Stimulated activated effector memory CD8-positive, alpha-beta T cell treated with anti-CD3 and anti-CD28 coated beads, Interleukin-12 subunit alpha, Interleukin-12 subunit beta, amount 100 ng/mL, for 72 hours (primary cell): ENCODE measurements at places on chromosomes 4 and X.

GRCh38 chr4:32219306-32220075 is 1499.3 kb downstream of the PCDH7 start:
- no peak for DNase-seq

GRCh38 chr4:180635281-180635680 is 1607.9 kb upstream of the TENM3 start:
- DNase-seq, result no peak

- DNase-seq, result no peak
Observed at GRCh38 chrX:39157796-39158195, 356.5 kb downstream of the MID1IP1 start.

- no peak for DNase-seq
Observed at GRCh38 chr4:55424791-55425190, 29.0 kb downstream of the TMEM165 start.

GRCh38 chr4:16384576-16384975 is 158.3 kb upstream of the TAPT1 start:
- DNase-seq, result no peak

DNA sequence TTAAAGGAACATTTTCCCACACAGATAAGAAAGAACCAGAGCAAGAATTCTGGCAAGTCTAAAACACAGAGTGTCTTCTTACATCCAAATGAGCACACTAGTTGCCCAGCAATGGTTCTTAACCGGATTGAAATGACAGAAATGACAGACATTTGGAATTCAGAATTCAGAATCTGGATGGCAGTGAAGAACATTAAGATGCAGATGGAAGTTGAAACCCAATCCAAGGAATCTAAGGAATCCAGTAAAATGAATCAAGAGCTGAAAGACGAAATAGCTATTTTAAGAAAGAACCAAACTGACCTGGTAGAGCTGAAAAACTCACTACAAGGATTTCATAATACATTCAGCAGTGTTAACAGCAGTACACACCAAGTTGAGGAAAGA is 21.5 kb downstream of the ANAPC10 start:
- no peak for DNase-seq

DNA sequence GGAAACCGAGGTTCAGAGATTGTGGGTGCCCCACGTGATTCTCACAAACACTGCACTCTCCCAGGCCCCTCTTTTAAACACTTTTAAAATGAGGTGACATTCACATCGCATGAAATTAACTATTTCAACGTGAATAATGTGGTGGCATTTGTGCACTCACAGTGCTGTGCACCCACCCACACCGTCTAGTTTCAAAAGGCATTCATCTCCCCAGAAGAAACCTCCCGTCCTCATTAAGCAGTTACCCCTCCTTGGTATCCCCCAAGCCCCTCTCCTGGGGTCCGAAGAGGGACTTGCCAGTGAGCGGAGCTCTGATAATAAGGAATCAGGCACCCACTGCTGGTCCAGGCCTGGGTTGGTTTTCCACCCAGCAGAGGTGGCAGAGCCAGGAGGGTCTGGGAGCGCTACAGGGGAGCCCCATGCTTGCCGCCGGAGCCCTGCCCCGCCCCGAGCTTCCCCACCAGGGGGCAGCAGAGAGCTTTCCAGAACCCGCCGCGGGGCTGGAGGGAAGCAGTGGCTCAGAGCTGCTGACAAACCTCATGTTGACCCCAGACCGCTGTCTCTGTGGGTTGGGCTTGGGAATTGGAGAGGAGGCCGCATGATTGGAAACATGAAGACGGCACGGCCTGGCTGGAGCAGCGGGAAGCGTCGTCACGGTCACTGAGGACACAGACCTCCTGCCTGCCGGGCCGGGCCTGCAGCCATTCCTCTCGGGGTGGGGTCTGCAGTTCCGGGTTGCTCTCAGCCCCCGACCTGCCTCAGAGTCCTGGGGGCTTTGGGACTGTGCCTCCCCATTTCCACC is 27.5 kb upstream of the HTRA3 start:
- peak; percentile 95 for DNase-seq

DNA sequence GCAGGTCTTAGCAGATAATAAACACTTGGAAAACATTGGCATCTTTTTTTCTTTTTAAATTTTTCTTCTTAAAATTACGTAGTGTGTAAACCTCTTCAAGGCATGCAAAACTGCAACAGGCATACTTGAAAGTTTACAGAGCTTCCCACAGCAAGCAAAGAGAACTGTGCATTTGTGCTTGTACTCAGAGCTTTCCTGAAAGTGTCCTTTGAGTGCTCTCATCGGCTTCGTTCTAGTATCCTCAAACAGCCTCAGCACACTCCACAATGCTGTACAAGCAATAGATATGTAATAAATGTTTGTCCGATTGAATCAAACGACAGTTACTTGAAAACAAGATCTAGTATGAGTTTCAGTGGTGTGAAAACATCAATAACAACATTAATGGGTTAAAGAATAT is 227.5 kb downstream of the PAPSS1 start:
- DNase-seq, result no peak

DNA sequence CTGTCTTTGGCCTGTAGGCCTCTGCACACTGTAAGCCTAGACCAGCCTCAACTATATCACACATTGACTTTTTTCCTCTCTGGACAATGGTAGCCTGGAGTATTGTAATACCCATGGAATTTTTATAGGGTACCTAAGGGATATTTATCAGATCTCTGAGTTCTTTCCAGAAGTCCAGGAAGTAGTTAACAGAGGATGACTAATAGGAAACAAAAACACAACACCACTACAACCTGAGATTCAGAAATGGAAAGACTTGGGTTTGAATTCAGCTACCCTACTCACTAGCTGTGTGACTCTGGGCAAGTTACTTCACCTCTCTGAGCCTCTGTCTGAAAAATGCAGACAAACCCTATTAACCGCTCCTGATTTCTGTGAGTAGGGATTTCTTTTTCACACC is 7.7 kb upstream of the STX18 start:
- no peak for DNase-seq

DNA sequence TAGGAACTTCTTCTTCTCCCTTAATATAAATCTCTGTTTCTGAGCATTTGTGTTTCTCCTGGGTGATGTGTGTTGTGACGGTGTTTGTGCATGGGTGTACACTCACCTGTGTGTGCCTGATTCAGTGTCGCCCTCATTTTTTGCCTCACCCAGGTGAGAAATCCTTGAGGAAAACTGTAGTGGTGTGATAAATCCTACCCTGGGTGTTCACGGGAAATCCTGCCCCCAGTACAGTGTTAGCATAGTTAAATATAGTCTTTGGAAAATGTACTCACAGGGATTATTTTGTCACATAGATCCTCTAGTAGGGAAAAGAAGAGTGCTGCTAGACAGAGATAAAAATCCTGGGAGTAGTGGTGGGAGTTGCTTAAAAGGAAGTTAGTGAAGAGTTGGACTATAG is 291.9 kb upstream of the PITX2 start:
- no peak for DNase-seq

DNA sequence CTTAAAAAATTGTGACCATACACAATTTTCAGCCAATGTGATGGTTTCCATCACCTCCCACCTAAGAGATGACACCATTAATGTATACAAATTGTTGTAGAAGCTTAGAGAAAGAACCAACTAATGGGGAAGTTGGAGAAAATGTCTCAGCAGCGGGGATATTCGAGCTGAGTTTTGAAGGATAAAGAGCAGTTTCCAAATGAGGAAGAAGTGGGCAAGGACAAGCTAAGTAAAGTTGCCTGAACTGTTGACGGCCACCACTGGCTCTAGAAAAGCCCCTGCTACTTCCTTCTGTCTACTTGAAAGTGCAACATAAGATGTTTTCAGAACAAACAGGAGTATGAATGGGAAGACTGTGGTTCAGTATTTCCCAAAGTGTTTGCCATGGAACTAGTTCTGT is 92.0 kb downstream of the CHRNA9 start:
- no peak for DNase-seq

DNA sequence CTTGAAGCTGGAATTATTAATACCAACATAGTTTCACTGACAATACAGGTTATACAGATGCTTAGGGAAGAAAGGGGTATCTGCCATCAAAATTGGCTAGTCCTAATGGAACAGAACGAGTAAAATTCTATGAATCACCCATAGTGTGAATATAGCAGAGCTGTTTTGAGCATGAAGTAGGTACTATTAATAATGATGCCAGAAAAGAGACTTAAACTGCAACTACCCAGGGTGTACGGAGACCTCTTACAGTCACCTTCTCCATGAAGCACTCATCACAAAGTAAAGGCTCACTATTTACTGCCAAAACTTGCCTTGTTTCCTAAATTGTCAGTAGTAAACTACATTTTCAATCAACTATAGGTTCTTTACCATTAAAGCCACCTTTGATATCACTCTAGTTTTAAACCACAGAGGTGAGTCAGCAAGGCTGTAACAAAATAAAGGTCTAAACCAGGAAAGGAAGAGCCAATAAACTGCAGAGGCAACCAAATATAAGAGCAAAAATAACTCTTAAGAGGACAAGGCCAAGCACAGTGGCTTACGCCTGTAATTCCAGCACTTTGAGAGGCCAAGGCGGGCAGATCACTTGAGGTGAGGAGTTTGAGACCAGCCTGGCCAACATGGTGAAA is 114.4 kb downstream of the FRYL start:
- DNase-seq, result no peak

GRCh38 chrX:68894142-68894512 is 65.3 kb downstream of the EFNB1 start:
- DNase-seq, result no peak

- no peak for DNase-seq
Observed at GRCh38 chrX:13599491-13599890, 30.1 kb downstream of the EGFL6 start.

DNA sequence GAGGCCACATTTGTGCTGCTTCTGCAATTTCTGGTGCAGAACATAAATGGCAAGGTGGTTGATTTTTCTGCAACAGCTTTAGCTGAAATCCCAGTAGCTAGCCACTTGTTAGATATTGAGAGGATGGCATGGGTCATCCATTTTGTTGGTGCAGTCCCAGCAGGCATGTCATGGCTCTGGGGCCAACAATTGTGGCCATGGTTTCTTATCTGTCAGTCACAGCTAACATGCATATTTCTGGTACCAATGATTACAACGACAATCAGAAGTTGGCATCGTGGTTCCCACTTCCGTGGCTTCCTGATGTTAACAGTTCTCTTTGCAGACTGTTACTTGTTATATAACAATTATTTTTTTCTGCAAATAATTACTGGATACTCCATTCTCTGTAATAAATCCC is 42.8 kb upstream of the PRKG2 start:
- no peak for DNase-seq

GRCh38 chr4:79164907-79165610 is 160.8 kb downstream of the NAA11 start:
- no peak for DNase-seq

DNA sequence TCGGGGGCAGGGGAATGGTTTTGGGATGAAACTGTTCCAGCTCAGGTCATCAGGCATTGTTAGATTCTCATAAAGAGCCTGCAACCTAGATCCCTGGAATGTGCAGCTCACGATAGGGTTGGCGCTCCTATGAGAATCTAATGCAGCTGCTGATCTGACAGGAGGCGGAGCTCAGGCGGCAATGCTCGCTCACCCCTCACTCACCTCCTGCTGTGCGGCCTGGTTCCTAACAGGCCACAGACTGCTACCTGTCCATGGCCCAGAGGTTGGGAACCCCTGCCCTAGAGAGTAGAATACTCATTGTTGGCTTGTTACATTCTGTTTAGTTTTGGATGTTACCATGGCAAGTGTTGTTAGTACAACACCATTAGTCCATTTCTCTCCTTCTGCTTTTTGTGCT is 40.8 kb upstream of the STX18 start:
- DNase-seq, result no peak

DNA sequence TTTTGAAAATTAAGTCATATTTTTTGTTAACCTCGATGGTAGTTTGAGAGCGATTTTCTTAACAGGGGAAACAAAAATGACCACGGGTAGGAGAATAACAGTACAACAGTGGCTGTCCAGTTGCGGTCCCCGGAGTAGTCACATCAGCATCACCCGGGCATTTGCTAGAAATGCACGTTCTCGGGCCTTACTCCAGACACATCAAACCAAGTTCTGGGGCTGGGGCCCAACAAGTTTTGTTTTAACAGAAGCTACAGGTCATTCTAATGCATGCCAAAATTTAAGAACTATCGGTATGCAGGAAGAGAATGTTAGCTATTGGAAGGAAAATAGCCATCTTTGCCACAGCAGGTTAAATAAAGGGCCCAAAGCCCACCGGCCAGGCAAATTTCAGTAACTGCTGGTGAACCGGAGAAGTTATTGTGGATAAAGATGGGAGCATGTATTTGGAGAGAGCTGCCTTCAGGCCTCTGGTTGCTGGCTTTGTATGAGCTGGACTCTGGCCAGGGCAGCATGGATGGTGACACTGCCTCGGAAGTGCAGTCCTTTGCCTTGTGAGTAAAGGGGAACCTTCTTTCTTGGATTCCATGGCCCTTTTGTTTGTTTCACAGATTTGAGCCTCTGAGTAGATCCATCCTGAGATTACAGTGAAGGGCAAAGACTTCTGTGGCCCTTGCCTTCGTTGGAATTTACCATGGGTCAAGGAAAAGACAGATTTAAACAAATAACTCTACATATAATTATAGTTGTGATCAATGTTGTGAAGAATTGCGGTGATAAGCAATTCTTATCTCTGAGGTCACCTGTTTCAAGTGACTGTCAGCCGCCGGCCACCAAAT is 62.1 kb downstream of the TBC1D14 start:
- DNase-seq, result no peak

- DNase-seq, result no peak
Observed at GRCh38 chr4:179625406-179625805, 2183.2 kb upstream of the AGA start.

DNA sequence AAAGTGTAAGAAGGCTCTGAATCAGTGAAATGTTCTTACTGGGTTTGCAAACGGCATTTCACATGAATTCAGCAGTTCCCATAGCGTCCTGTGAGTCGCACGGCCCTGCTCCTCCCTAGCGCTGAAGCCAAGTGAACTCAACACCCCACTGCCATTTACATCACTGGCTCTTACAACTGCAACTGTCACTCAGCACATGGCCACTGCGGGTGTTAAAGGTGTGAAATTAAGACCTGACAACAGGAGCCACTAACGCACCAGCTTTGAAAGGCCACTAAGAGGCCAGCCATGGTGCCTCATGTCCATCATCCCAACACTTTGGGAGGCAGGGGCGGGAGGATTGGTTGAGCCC is 31.7 kb downstream of the RNF212 start:
- peak; percentile 48 for DNase-seq

DNA sequence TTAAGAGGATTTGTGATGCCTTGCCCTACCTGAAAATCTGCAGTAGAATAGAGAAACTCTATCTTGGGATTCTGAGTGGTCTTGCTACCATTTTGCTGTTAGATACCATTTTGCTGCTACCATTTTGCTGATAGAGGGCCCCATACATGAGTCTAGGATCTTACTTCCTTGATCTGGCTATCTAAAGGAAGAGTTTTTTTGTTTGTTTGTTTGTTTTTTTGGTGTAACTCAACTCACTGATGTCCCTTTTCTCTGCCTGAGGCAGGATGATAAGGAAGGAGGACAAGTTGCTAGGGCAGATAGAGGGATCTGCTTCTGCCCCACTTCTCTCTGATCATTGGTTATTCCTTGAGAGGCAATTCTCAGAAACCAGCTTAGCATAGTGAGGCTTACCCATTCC is 31.0 kb downstream of the XK start:
- no peak for DNase-seq
